ENCODE measurements at places on chromosomes 4 and X.

DNA sequence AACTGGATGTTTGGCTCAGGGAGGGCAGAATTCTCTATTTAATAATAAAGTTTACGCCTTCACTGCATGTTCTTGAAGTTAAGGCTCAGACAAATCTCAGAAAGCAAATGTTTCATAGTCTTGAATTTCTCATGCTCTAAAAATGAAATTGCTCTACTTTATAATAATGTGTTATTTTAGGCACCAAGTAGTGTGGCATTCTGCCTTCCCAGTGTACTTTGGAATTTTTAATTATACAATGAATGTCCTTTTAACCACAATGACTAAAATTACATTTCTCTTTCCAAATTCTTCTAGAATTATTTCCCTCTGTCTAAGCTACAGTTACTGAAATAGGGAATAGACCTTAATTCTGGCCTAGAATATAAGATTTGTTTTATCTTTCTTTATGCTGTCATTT lies 97.9 kb upstream of the PDE5A start:
- no peak for DNase-seq

DNA sequence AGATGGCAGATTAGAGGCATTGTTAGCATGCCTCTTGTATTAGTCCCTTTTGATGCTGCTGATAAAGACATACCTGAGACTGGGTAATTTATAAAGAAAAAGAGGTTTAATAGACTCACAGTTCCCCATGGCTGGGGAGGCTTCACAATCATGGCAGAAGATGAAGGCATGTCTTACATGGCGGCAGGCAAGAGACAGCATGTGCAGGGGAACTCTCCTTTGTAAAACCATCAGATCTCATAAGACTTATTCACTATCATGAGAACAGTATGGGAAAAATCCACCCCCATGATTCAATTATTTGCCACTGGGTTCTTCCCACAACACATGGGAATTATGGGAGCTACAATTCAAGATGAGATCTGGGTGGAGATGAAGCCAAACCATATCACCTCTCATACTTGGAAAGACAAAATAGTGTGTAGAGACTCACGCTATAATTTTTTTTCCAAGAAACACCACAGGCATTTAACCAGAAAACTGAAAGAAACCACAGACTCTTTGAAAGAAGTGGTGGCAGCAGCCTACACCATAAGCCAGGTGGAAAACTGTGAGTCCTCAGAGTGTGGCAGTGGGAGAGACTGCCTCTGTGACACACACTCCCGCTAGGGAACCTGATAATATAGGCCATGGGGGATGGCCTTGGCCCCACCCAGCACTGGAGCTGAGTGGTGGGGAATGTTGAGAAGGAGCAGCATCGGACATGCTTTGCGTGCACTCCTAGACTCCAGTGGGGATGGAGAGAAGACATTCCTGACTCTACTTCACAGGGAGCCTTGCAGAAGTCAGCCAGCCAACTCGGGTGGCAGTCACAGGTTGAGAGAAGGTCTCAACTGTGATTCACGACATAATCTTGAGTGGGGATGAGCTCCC lies 51.5 kb downstream of the SLC2A9 start:
- no peak for DNase-seq

GRCh38 chrX:24306440-24306839 lies 7.4 kb downstream of the SUPT20HL2 start:
- DNase-seq = no peak

DNA sequence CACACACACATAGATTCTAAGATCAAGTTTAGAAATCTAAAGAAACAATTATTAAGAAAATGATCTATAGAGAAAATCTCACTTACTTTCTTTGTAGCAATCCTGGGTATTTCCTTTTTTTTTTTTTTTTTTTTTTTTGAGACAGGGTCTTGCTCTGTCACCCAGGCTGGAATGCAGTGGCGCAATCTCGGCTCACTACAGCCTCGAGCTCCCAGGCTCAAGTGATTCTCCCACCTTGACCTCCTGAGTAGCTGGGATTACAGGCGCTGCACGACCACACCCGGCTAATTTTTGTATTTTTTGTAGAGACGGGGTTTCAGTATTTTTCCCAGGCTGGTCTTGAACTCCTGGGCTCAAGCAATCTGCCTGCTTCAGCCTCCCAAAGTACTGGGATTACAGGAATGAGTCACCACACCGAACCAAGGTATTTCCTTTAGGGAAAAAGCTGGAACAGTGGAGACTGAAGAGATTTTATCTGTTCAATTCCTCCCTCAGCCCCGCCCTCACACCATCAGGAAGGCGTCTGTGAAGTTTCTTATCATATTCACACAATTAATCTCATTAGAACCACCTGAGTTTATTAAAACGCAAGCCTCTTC lies at the start of gene TRIML2:
Gene TRIML2 (minus strand): TSS at position 447 of the 599 bp plus-strand sequence. CDS start 4,235 bp downstream, outside the sequence.
- DNase-seq = no peak

GRCh38 chr4:73005514-73005913 lies 64.0 kb downstream of the COX18 start:
- DNase-seq = no peak

DNA sequence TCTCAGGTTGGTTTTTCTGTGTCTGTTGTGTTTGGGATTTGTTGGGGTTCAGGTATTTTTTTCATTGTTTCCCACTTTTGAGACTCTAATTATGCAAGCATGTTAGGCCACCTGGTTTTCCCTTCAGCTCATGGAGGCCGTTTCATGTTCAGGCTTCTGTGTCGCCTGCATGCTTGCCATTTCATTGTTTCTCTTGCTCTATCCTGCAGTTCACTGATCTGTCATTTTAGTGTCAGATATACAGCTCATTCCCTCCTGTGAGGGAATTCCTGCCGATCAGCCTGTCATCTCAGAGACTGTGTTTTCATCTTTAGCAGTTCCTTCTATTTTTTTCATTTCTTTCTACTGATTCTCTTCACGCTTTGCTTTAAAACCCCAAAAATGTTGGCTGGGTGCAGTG lies 49.4 kb upstream of the HGFAC start:
- DNase-seq = no peak

GRCh38 chr4:52617336-52618020 lies 41.6 kb downstream of the USP46 start:
- DNase-seq = no peak

DNA sequence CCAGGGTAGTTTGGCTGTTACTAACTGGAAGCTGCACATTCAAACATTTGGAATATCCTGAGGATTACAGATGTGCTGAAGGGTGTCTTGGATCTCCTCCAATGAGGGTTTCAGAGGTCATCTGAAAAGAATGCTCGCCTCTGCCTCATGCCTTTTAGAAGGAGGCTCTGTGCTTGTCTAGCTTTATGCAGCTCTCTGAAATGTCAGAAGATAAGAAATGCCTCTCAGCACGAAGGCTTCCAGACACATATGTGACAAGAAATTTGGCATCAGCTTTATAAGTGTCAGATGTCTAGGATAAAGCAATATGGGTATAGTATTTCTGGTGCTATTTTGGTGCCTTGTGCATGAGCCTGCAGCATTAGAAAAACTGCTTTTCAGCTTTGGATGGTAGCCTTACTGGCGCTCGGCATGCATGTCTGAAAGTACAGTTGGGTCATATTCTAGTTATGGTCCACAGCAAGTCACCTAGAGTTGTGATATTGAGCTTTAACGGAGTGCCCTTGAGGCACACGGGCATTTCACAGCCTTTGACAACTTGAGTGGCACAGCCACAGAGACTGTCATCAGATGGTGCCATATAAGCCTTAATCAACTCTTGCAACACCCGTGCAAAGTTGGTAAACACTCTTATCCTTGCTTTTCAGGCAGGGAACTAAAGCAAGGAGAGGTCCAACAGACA lies 70.8 kb upstream of the PGRMC2 start:
- no peak for DNase-seq

DNA sequence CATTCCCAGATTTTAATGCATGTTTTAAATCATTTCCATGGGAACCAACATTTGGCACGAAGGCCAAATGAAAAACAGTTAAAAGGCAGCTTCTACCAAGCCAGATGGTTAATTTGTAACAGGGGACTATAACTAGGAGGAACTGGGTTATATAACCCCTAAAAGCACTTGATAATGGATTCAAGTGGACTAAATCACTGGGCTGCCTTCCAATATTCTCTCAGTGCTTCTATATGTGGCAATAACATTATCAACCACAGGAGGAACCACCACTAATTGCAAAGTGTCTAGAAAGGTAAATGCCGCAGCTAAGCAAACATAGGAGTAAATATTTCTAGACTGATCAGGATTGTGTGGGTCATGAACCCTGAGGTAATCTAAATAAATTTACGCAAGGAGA lies 391.5 kb downstream of the UBE2NL start:
- DNase-seq = no peak
